ENCODE measurements at places on chromosomes 1 and 21.

- DNase-seq: peak; percentile 91
Measured at GRCh38 chr1:225467193-225468020, 39.6 kb upstream of the LBR start.

DNA sequence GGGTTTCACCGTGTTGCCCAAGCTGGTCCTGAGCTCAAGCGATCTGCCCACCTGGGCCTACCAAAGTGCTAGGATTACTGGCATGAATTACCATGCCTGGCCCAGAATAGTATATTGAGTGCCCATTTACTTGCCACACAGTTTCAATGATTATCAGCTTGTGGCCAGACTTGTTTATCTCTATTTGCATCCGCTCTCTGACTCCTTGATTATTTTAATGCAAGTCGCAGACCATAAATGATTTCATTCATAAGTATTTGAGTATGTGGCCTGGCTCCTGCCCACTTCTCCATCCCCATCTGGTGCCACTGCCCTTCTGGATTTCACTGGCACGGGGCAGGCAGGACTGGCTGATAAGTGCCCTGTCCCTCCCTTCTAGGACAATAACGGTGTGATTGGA, 18.2 kb upstream of the TRNAU1AP start:
- no peak for DNase-seq

GRCh38 chr1:61171974-61172373, 89.6 kb downstream of the NFIA start:
- DNase-seq: no peak

GRCh38 chr1:170357750-170358149, 174.2 kb upstream of the GORAB start:
- no peak for DNase-seq

DNA sequence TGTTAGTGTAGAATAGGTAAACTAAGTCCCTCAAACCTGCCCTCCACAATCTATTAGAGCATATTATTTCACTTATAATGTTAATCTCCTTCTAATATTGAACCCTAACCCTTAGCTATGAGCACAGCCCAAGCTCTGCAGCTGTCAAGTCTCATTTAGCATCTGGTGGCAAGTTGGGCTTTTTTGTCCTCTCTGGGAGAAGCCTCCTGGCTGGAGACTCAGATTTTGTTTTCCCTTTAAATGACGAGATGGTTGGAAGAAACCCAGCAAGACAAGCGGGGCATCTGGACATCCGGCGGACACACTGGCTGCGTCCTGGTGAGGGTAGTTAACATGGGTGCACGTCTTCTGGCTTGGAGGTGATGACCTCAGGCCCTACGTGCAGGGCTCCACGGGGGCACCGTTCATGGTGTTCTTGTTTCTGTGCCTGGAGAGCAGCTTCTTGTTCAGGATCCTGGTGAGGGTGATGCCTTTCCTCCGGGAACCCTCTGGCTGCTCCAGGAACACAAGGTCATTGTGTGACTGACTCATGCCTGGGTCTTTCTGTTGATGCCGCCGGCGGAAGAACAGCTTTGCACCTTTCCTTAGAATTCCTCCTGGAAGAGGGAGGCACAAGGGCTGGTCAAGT, 9.7 kb upstream of the PRDM15 start:
- no peak for DNase-seq

DNA sequence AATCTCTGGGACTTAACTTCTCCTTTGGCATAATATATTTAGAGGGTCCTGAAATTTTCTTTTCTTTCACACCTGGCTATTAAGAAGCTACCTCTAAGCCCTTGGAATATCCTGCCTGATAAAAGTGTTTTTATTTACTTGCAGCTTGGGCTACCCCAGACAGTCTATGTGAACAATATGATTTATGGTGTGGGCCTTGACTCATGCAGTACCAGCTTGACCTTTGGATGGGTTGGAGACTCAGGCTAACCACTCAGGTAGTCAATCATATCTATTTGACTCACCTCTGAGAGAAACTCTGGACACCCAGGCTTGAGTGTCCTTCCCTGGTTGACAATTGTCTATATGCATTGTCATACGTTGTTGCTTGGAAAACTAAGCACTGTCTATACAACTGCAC, 13.4 kb upstream of the PGBD2 start:
- DNase-seq: no peak

- DNase-seq: no peak
Measured at GRCh38 chr1:217106231-217106901, 383.1 kb upstream of the ESRRG start.

DNA sequence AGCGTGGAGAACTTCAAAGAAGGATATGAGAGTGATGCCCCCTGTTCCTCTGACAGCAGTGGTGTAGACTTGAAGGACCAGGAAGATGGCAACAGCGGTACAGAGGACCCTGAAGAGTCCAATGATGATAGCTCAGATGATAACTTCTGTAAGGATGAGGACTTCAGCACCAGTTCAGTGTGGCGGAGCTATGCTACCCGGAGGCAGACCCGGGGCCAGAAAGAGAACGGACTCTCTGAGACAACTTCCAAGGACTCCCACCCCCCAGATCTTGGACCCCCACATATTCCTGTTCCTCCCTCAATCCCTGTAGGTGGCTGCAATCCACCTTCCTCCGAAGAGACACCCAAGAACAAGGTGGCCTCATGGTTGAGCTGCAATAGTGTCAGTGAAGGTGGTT, 14.0 kb downstream of the CERS2 start:
- DNase-seq: no peak

GRCh38 chr1:67429011-67429527, 1.1 kb downstream of the SERBP1 start:
- peak; percentile 47 for DNase-seq

GRCh38 chr1:204130981-204131892, 20.6 kb downstream of the ETNK2 start:
- DNase-seq: no peak

- DNase-seq: no peak
Measured at GRCh38 chr1:7611421-7612010, 159.6 kb upstream of the VAMP3 start.

DNA sequence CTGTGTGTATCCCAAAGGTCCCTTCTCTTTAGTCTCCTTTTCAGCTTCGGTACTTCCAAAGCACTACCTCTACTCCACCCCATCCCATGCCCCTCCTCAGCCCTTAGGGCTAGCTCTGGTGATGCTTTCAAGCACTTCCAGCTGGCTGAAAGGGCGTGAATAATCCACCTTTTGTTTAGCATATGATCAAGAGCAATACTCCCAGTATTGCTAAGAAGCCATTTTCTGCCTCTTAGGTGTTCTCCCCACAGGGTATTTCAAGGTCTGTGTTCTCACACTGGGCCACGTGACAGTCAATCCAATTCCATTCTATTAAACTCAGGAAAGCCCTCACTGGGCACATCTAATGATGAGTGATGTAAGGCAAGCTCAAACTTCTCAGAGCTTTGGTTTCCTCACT, 298.5 kb upstream of the PROX1 start:
- no peak for DNase-seq

DNA sequence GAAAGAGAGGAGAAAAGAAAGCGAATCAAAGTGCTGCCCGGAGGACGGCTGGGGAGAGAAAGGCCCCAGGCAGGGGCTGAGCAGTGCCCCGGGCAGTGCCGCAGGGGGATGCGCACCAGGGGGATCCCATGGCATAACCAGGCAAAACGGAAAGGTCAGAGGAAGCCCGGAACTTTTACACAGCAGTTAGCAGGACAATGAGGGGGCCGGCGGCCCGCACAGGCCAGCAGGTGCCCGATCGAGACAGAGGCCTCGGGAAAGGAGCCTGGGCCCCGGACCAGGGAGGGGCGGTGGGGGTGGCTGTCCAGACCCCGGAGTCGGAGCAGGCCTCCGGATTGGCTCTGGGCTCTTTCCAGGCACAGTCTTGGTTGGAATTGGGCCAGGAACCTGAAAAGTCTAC, 86.8 kb downstream of the CASZ1 start:
- DNase-seq: no peak

DNA sequence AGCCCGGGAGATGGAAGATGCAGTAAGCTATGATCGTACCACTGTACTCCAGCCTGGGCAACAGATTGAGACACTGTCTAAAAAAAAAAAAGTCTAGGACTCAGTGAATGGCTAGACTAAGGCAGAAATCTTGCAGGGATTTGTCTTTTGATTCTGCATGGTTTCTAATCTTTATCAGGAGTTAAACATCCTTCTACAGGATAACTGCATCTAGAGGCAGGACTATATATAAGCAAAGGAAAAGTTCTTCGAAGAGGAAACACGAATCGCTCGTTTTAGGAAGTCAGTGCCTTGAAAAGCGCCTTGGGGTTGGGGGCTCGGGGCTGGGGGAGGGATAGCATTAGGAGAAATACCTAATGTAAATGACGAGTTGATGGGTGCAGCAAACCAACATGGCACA, 602 bp upstream of the UFC1 start:
- DNase-seq: no peak

GRCh38 chr1:68495532-68495931, 1.4 kb downstream of the DEPDC1 start:
- DNase-seq: no peak

- no peak for DNase-seq
Measured at GRCh38 chr1:89484092-89485038, 40.3 kb upstream of the LRRC8B start.

GRCh38 chr1:186839041-186839400, 10.3 kb downstream of the PLA2G4A start:
- no peak for DNase-seq

GRCh38 chr1:94339206-94339927, 78.8 kb upstream of the ABCD3 start:
- no peak for DNase-seq

DNA sequence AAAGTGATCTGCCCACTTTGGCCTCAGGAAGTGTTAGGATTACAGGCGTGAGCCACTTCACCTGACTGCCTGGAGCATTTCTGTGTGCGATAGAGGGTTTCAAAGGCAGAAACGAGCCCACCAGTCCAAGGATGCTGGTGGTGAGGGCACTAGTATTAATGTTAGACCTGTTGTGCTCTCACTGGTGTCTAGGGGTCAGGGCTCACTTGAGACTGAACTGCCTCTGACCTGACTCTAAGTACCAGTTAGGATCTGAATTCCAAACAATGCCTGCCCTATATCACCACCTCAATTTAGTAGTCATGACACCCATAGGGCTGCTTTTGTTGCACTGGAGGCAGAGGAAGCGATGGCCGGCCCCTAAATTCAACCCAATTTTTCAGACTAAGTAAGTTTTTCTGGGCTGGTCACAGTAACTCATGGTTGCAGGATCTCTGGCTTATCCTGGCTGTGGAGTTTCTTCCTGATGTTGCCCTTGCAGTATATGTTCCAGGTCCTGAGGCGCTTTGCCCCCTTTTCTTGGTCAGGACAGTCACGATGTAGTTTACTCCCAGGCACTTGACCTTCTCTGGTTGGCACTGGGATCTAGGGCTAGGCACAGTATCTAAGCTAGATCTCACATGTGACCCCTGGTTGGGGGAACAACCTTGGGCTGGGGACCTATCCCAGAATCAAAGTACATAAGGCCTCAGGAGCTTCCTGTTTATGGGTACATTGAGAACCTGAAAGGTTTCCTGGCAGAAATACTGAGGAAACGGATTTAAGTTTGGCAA, 4.5 kb downstream of the CCDC17 start:
- no peak for DNase-seq

DNA sequence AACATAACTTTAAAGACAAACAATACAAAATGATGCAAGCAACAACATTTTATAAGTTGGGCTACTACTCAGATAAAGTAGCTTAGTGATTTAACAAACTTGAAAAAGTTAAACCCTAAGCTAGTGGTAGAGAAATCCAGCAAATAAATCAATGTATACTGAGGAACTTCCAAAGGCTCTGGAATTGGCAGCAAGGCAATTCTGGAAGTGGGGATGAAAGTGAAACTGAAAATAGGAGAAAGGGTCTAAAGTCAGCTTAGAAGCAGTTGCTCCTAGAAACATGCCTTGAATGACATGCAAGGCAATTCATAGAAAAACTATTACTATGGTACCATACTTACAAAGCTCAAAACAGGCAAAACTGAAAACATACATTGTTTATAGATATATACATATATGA, 90.0 kb upstream of the CAMK1G start:
- no peak for DNase-seq

DNA sequence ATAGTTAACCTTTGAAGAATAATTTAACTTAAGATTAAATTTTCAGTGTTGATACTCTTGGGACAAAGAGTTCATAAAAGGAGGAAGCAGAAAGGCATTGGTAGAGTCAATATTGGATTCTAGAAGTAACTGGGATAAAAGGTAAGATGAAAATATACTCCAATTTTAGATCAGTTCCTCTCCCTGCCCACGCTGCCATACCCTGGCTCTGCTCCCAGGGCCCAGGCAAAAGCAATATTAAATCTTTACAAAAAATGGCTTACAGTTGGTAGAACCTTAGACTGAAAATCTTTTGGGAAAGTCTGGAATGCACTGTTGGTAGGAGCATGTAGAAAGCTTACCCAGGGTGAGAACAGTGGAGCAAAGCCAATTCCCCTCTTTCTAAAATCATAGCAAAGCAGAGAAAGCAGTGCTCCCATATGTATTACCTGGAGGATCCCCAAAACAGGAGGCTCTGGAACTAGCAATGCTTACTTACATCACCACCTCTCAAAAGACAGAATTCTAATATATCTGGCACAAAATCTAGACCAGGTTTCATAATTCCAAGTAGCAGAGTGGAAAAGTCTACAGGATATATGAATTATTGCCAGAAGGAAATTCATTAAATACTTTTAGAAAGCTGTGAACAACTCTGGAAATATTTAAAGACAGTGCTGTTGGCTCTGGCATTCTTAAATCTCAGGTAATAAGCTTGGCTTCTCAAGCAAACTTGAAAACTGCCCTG, 24.5 kb downstream of the KIAA0319L start:
- no peak for DNase-seq

DNA sequence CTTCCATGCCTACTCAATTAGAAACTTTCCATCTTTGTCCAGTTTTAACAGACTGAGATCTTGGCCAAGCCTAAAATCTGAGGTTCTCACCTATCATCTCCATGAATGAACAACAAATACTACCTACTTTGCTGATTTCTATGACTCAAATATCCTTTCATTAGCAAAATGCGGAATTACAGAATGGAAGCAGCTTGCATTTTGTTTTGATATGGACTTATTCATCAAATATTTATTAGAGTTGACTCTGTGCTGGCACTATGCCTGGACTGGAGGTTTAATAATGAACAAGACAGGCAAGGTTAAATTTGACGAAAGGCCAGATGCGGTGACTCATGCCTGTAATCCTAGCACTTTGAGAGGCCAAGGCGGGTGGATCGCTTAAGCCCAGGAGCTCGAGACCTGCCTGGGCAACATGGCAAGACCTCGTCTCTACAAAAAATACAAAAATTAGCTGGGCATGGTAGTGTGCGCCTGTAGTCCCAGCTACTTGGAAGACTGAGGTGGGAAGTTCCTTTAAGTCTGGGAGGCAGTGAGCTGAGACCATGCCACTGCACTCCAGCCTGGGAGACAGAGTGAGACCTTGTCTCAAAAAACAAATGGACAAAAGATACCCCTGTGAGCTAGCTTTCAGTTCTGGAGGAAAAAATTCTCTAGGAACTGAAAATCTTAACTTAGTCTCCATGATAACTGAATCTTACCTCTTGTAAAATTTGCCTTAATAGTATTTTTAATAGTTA, 29.4 kb upstream of the SOD1 start:
- no peak for DNase-seq

- DNase-seq: no peak
Measured at GRCh38 chr1:59523745-59524450, 227.0 kb downstream of the FGGY start.

- DNase-seq: no peak
Measured at GRCh38 chr1:6133146-6133895, 46.8 kb downstream of the CHD5 start.
